Breast epithelium (tissue), 4 donors: ENCODE measurements at places on chromosomes 12 and 14. TPM values are rescaled to one million over a fixed set of nuclear protein-coding genes. Genes with fewer than 3 reads are reported as not detected.

GRCh38 chr14:38120109-38120508 is 87.6 kb upstream of the SSTR1 start:
- DNase-seq, result no peak

- no peak for DNase-seq
Measured at GRCh38 chr14:59132796-59133494, 55.5 kb upstream of the DAAM1 start.

GRCh38 chr14:20836668-20837338 is 34.2 kb upstream of the RNASE1 start:
- no peak for DNase-seq

DNA sequence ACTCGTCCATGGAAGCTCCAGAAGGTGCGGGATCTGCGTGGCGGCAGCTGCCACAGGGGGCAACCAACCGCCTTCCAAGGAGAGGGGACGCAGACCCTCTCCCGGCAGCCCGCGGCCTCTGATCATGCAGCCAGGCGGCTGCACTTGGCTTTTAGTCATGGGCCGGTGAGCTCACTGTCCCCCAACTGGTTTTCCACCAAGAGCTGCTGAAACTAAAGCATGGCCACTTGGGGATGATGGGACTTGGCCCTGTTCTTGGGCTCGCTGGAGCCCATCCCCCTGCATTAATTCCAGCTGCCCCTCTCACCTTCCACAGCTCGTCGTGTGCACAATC is 39.1 kb downstream of the CCDC85C start:
- DNase-seq, result no peak

DNA sequence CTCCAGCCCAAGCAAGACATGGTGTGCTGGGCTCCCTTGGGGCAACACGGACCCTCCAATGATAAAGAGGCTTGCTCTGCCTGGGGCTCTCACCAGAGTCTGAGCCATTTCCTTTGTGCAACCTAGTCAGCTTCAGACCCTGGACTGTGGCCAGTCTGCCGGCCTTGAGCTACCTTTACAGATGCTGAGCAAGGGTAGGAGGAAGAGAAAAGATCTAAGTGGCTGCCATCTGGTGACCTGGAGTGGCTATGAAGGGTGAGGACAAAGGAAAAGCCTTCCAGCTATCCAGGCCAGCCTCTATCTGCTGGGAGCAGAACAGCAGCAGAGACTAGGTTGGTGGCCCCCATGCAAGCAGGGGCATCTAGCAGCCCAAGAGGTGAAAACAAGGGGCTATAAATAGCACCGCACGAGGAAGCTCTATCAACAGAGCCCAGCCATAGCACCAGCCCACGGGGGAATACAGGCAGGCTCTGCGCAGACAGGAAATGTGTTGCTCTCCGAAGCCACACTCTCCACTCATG is 230.1 kb downstream of the FOXN3 start:
- no peak for DNase-seq

DNA sequence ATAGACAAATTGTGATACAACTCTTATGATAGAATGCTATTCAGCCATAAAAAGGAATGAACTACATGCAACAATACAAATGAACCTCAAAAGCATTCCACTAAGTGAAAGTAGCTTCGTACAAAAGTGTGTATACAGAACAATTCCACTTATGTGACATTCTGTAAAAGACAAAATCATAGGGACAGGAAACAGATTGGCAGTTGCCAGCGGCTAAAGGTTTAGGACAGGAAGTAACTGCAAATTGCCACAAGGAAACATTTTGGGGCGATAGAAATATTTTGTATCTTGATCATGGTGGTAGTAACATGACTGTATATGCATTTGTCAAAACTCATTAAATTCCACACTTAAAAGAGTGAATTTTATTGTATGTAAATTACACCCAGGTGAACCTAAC is 113.4 kb downstream of the CAPZA3 start:
- DNase-seq, result no peak

- no peak for DNase-seq
Measured at GRCh38 chr14:96062010-96062409, 22.8 kb downstream of the C14orf132 start.

DNA sequence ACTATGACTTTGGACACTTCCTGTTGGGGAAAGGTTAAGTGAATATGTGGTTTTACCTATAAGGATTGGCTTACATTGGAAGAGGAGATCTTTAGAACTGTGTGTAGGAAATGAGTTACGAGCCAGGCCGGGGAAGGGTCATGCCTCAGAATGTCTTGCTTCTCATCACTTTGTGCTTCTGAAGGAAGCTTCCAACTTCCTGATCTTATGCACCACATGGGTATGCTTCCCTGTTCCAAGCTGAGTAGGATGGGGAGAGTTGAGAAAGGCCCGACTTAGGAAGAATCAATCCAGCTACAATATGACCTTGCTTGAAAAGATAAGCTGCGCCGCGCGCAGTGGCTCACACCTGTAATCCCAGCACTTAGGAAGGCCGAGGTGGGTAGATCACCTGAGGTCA is 59.9 kb downstream of the STXBP6 start:
- no peak for DNase-seq

GRCh38 chr12:112107306-112108201 is 1.0 kb downstream of the NAA25 start:
- peak; percentile 17 for DNase-seq

DNA sequence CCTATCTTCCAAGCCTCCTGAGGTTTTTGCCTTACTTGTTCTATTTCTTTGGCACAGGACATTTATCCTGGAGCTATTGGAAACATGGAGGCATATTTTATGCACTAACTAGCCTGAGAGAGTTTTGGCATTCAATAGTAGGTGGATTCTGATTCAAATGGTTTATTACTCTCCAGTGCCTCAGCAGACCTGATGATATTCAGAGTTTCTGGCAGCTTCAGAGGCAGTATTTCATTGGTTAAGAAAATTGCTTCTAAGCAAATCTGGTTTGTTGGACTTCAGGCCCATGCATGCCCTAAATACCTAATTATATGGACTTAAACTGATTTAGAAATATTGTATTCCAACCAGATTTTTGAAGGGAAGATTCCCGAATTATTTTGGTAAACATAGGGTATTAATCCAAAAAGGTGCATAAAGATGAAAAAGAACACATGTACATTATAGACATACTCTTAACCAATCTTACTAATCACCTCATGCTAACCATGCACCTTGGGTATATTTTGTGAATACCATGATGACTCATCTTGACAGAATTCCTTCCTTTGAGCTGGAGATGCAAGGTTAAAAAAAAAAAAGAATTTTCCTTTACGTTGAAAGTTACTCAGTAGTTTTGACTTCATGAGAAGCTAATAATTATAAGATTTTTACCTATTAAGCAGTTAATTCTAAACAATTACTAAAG is 44.3 kb upstream of the KTN1 start:
- DNase-seq, result no peak

DNA sequence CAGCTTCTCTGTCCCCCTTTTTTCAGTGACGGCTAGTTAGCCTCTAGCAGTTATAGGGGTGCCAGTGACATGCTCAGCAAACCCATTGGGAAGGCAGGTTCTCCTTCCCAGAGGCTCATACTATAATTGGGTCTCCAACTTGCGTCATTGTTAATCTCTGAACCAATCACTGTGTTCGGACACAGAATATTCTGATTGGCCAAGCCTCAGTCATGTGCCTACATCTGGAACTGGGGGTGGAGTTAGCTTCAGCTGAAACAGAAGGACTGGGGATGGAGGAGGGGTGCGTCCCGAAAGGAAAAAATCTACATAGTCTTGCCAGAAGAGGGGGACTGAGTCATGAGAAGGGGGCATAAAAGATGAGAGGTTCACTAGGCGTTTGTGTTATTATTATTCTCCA is 165.6 kb downstream of the SUDS3 start:
- no peak for DNase-seq

DNA sequence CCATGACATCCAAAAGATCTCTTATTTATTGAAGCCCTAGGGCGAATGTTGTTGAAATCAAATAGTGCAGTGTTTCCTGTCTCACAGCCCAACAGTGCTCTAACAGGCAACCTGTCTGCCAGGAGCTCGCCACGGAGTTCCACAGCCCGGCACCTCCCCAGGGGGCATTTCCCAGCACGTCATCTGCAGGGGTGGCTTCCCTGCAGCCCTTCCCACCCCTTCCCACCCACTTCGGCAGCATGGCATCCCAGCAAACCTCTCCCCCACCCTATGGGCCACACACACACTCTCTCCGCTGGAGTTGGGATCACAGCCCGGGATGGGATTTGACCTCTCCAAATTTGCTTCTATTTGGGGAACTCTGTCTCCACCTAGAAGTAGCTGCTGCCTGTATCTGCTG is 62.7 kb upstream of the C14orf180 start:
- no peak for DNase-seq

DNA sequence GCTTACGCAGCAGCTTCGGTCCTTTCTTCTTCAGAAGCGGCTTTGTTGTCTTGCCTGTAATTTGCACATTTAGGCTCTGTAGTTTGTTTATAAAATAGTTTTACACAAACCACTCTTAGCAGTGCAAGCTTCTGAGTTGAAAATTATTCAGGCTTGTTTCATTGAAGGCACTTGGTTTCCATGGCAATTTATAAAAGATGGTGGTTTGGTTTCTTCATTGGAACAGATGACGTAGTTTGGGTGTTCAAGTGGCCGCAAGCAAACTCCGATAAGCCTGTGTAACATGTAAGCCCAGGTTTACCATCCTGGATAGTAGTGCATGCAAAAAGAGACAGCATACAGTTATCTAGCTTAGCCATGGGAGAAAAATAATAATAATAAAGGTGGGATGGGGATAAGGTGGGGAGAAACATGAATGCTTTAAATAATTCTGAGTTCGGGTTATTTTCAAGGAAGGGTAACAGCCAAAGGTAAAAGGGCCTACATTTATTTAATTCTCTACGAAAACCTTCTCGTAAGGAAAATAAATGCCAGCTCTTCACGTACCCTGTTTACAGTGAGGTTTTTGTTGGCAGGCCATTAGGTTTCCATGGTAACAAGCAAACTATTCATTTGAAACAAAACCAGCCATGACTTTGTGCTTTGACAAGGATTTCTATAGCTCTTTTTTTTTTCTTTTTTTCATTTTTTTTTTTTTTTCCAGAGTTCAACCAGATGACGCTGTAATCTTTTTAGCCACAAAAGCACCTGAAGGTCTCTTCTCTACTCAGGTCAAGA is 189.6 kb upstream of the RPL10L start:
- no peak for DNase-seq

- DNase-seq, result no peak
Measured at GRCh38 chr14:19974844-19975243, 547 bp upstream of the OR4K15 start.

GRCh38 chr12:108401964-108402363 is 62.9 kb upstream of the CMKLR1 start:
- no peak for DNase-seq

DNA sequence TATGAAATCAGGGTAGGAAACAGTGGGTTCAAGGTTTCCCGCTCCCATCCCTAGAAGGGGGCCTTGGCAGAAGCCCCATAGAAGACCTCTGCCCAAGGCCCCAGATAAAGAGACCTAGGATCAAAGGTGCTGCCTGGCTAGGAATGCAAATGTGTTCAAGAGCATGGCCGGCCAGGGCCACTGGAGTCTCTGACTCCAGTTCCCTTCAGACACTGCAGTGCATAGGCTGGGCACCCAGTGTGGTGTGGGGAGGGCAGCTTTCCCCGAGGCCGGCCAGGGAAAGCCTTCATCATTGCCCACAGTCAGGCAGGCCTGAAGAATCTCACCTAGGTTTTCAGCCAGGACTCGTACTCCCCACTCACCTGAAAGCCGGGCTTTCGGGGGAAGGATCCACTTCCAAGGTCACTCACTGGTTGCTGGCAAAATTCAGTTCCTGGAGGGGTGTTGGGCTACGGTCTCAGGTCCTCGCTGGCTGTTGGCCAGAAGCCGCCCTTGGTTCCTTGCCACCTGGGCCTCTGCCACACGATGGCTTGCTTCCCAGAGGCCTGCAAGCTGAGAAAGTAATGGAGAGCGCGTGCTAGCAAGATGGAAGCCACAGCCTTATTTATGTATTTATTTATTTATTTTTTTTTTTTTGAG is 9.7 kb upstream of the PEBP1 start:
- peak; percentile 68 for DNase-seq

DNA sequence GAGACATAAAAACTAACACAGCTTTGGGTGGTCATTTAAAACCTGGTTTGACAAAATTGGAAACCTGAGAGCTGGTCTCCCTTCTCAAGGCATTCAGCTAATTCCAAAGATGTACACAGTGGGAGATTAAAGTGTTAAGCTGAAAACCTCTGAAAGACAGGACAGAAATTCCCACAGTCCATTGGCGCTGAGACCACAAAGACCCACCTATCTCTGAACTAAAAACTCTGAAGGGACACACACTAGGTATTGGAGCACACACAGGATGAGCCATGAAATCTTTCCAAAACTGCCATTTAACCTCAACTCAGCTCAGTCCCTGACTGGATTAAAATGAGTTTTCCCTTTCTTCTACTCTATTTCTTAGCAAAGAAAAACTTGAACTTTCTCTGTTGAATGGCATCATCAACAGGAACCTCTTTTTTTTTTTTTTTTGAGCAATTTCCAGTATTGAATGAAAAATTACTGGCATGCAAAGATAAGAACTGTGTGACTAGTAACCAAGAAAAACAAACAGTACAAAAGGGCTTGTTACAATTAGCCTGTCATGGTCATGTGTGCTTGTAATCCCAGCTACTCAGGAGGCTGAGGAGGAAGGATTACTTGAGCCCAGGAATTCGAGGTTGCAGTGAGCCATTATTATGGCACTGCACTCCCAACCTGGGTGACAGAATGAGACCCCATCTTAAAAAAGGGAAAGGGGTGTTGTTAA is 82.4 kb downstream of the IPO8 start:
- no peak for DNase-seq

The SCN8A gene
- 5.0 TPM for total RNA-seq

The GLIPR1L1 gene
- total RNA-seq, result not detected

The KERA gene
- 0.15 TPM for total RNA-seq

The SLC7A7 gene
- 27.2 TPM for total RNA-seq

The C12orf56 gene
- not detected for total RNA-seq

The TAS2R42 gene
- total RNA-seq, result not detected

The TMEM119 gene
- total RNA-seq, result 21.0 TPM

The FAIM2 gene
- total RNA-seq, result 1.9 TPM

The ARHGAP9 gene
- total RNA-seq, result 11.1 TPM

The RECQL gene
- 46.2 TPM for total RNA-seq
